Stimulated activated naive CD4-positive, alpha-beta T cell treated with Interleukin-2 at 50 U/mL for 16 hours (primary cell): ENCODE measurements at places on chromosomes 6 and 20.
A peak's percentile ranks its signal among the peaks of the same experiment; 100 is the strongest.

DNA sequence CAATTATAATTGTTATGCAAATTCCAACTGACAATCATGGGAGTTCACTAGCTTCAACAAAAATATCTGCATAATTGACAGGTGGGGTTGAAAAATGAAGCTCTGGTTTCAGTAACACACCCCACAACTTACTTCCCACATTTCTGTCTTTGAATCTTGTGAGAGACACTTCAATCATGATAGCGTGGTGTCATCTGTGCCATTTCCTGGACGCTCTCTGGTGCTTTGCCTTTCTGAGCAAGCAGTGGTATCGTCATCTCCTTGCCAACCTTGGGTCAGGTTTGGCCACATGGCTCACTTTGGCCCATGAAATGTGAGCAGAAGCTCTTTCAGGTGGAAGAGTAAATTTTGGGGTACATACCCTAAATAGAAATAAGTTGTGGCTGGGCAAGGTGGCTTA, 10.2 kb downstream of the BMP7 start:
- no peak for DNase-seq

DNA sequence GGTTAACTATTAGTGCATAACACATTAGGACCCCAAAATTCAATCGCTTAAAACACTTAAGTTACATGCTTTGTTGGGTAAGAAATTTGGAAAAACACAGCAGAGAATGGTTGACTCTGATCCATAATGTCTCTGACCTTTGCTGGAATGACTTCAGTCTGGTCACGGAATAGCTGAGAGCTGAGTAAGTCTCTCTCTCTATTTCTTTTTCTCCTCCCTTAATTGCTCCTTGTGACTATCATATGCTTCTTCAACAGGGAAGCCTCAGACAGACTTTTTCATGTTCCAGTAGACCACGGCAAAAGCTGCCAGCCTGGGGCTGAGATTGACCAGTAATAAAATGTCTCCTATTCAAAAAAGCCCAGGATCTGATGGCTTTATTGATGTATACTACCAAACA, 4.8 kb downstream of the OR12D1 start:
- DNase-seq, result no peak

DNA sequence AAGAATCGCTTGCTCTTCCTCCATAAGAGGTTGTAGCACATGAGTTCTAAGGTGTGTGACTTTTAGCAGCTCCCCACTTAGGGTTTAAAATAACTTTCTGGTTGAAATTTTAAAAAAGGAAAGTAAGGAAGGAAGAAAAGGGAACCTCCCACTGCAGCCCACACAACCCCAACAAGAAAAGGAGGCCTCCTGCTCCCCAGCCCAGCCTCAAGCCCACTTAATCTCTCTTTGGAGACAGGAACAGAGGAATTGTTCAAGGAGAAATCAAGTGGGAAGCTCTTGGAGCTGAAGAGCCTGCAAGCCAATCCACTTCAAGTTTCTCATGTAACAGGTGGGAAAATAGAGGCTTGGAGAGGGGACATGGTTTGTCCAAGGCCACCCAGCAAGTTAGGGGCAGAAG, 39.1 kb upstream of the PREX1 start:
- no peak for DNase-seq

- DNase-seq, result no peak
These were observed 4.2 kb upstream of the BMP6 start for GRCh38 chr6:7721649-7722048.

DNA sequence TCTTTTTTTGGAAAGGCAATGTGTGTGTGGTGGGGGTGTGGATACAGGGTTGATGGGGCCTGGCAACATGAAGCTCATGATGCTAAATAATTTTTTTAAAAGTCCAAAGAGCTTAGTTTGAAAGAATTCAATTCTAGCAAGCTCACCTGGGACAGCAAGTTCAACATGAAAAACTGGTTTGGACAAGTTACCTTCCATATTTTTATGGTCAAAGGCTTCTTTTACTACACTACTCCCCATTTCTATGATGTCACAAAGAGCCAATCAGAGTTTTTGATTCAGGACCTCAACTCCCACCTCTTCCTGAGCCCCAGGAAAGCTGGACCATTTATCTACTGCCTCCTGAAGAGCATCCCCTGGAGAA, 66.1 kb upstream of the CTNNBL1 start:
- DNase-seq, result no peak

GRCh38 chr6:159693894-159694545, 979 bp upstream of the SOD2 start:
- DNase-seq, result peak; percentile 16

- DNase-seq, result no peak
These were observed 228.9 kb downstream of the HIVEP2 start for GRCh38 chr6:142716097-142716496.

DNA sequence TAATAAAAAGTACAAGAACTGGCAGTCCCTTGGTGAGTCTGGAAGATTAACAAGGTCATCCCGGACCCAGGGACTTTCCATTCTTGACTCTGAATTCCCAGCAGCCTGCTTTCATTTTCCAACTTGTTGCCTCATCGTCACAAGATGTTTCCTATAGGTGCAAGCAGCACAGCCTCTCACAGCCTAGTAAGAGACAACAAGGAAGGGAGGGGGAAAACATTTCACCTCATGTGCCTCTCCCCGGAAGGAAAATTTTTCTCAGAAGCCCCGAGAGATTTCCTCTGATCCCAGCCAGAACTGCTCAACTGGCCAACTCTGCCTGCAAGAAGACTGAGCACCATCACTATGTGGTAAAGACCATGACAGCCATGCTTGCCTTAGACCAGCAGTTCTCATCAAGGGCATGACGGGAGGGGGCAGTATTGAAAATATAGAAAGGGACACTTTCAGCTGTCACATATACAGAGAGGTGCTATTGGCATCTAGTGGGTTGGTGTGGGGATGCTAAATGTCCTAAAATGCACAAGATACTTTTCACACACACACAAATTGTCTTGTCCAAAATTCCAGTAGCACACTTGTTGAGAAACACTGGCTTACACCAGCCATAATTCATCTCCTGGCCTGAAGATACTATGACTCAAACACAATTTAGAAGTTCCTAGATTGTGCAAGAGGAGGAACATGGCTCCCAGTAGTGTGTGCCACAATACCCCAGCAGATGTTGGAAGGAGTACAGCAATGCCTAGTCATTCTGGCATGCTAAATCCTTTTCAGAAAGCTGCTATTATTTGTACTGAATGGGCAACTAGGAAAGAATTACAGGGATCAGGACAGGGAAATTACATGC, 10.8 kb upstream of the WTAP start:
- no peak for DNase-seq

GRCh38 chr20:17969278-17969883, 563 bp downstream of the MGME1 start:
- peak; percentile 41 for DNase-seq

DNA sequence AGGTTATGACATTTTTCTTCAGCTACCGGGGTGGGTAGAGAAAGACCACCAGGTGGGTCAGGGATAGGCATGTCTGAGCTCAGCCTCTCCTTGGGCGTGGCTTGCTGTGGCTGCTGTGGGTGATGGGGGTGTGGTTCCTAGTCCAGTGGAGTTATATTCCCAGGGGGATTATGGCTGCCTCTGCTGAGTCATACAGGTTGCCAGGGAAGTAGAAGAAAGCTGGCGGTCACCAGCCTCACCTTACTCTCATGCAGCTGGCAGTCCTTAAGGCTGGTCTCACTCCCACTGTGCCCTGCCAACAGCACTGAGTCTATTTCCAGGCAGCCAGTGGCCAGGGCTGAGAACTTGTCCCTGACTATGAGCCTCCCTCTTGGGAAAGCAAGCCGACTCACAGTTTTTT, 130.0 kb downstream of the SCP2D1 start:
- DNase-seq, result no peak
